ENCODE measurements at places on chromosomes 16 and 17. TPM values are rescaled to one million over a fixed set of nuclear protein-coding genes. Genes with fewer than 3 reads are reported as not detected.

DNA sequence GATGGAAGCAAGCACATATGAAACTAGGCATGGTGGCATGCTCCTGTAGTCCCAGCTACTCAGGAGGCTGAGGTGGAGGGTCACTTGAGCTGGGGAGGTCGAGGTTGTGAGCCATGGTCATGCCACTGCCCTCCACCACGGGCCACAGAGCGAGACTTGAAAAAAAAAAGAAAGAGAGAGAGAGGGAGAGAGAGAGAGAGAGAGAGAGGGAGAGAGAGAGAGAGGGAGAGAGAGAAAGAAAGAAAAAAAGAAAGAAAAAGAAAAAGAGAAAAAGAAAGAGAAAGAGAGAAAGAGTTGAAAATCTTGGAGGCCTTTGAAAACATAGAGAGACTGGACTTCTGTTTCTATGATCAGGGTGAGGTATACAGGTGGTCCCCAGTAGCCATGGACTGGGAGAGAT lies 15.4 kb upstream of the ARL4D start:
- no peak for DNase-seq

GRCh38 chr17:1999557-2000251 lies 25.4 kb downstream of the RTN4RL1 start:
- DNase-seq, result no peak

PRSS8 gene
- 2.6 TPM for total RNA-seq

DNA sequence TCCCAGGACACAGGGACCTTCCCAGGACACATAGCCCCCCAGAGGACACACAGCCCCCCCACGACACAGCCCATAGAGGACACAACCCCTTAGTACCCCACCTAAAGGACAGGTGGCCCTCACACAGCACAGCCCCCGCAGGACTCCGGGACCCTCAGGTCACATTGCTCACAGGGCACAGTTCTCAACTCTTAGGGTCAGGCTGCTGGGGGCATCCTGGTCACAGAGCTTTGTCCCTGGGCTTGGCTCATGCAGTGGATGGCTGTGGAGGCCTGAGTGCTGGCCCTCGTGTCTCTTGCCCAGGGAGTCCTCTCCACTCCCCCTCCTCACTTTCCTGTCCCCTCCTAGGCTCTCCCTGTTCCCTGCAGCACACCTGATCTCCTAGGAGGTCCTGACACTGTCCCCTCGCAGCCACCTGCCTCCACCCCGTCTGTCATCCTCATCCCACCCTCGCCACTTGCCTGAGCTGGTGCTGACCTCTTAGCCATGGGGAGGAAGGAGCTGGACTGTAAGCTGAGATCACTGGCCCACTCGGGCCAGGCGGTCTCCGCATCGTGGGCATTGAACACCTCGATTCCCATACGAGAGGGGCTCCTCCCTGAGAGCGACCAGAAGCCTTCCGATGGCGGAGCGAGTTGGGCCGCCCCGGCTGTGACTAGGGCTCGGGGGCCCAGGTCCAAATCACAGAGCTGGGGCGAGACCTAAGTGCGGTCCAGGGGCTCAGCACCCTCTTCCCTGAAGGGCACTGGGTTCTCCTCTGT lies 1.4 kb upstream of the WDR45B start:
- no peak for DNase-seq

STX1B gene
- total RNA-seq, result 0.56 TPM

- no peak for DNase-seq
These were observed 1.3 kb downstream of the CDR2 start for GRCh38 chr16:22372882-22373661.
